Stimulated activated naive CD4-positive, alpha-beta T cell treated with Interleukin-2 at 50 U/mL for 16 hours (primary cell): ENCODE measurements at places on chromosomes 4 and X.

DNA sequence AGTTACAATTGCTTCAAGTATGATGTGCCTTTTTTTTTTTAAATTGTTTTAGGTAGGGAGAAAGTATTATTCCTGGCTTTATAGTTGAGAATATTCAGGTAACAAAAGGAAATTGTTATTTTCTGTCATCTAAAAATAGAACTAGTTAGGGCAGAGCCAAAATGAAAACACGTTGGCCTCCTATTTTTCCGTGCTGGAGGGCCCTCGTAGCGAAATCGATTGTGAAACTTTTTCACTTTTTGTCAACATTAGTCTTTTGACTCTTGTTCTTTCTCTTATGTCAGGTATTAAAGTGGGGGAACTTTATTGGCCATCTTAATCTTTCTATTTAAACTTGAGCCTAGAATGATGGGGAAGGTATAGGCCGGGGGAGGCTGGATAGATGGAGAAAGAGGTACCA, 104.9 kb downstream of the ARHGAP10 start:
- no peak for DNase-seq

- no peak for DNase-seq
Observed at GRCh38 chr4:102501447-102501696, 213 bp downstream of the NFKB1 start.

- DNase-seq = no peak
Observed at GRCh38 chr4:166003811-166004210, 130.8 kb downstream of the TLL1 start.

- no peak for DNase-seq
Observed at GRCh38 chr4:6367371-6367851, 97.8 kb downstream of the WFS1 start.

DNA sequence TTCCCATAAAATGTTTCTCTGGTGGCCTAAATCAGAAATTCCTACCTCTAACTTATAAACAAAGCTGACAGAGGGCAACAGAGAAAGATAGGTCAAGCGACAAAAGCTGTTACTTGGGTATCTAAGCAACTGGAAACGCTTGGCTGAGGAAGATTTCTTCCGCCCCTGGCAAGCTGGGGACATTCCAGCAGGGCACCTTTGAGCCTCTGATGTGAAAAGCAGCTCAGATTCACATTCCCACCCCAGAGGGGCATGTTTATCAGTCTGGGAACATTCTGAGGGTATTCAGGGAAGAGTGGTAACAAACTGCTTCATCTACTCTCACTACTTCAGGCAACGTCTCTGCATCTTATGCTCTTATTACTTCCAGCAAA, 3.5 kb upstream of the CDS1 start:
- no peak for DNase-seq

DNA sequence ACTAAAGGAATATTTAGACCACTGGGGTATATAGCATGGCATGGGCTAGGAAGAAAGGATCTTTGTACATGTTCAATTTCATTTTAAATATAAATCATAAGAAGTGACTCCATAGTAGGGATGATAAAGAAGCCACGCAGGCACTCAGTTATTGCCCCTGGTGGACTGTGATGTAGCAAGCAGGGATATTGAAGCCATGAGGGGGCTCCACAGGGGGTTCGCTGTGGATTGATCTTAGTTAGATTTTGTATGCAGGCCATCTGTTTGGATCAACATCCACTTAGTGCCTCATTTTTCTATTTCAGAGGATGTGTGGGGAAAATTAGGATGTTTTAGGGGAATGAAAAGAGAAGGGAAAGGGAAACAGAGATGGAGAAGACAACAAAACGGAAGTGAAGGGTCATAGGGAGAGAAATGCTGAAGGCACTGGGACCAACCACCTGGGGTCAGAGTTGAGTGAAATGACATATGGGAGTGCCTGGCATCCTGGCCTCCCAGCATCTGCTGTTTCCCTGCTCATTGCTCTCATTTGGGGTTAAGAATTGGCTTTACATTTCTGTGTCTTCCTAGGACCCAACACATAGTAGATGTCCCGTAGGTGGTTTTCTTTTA, 11.2 kb upstream of the FREM3 start:
- DNase-seq = no peak

DNA sequence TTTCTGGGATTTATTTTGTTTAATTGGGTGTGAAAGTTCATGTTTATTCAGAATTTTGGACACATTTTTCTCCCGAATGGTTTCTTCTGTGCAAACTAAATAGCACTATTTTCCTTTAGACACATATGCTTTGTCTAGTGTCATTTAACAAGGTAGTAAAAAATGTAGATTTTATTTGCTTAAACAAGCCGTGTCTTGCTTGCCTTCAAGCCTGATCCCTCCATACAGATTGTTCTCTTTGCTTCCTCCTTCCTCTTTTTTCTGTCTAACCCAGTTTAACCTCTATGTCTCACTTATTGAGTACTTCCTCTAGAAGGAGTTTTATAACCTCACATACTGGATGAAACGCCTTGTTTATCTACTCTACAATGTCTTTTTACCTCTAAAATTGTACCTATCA, 211.8 kb downstream of the NPFFR2 start:
- no peak for DNase-seq

DNA sequence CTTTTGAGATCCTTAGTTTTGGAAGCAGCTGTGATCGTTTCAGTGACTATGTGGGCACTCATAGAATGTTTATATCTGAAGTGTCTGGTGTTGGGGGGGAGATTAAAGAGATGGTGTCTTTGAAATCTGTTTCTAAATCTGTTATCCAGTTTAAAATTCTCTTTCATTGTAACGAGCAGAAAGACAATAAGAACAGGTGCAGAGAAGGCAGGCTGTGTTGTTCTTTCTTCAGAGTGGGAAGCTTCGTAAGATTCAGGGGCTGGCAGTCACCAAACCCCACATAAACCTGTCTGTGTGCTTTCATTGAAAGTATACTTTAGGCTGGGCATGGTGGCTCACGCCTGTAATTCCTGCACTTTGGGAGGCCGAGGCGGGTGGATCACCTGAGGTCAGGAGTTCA, 16.3 kb upstream of the DHRSX start:
- no peak for DNase-seq

- no peak for DNase-seq
Observed at GRCh38 chrX:118189000-118189399, 72.4 kb upstream of the KLHL13 start.

GRCh38 chrX:1394731-1395501, 3.0 kb upstream of the SLC25A6 start:
- no peak for DNase-seq
